ENCODE measurements at places on chromosomes 6 and 20. TPM values are rescaled to one million over a fixed set of nuclear protein-coding genes. Genes with fewer than 3 reads are reported as not detected.

ELOVL2 gene
- total RNA-seq = 0.52 TPM

PRICKLE4 gene
- 2.6 TPM for total RNA-seq

APOM gene
- total RNA-seq = 1.0 TPM

CASS4 gene
- 3.7 TPM for total RNA-seq

KIF6 gene
- total RNA-seq = 1.0 TPM

PCIF1 gene
- total RNA-seq = 7.3 TPM

BPIFB1 gene
- not detected for total RNA-seq

HLA-DOB gene
- total RNA-seq = not detected

RAD21L1 gene
- total RNA-seq = not detected

PLG gene
- 2.6 TPM for total RNA-seq

XKR7 gene
- not detected for total RNA-seq

VIP gene
- not detected for total RNA-seq

TAGAP gene
- total RNA-seq = 2.1 TPM

LMBRD1 gene
- 44.4 TPM for total RNA-seq

SLC17A2 gene
- total RNA-seq = not detected

SAPCD1 gene
- total RNA-seq = 1.0 TPM

MCHR2 gene
- total RNA-seq = not detected

HIVEP2 gene
- 17.7 TPM for total RNA-seq

EYA4 gene
- 40.2 TPM for total RNA-seq

GMPR gene
- total RNA-seq = 26.1 TPM

ZNF334 gene
- total RNA-seq = 3.7 TPM

FKBP5 gene
- 6.8 TPM for total RNA-seq

DEFB128 gene
- not detected for total RNA-seq

HLA-A gene
- total RNA-seq = 113 TPM

PI16 gene
- total RNA-seq = 19.8 TPM

DZANK1 gene
- 1.0 TPM for total RNA-seq
